ENCODE measurements at places on chromosomes 2 and 18. TPM values are rescaled to one million over a fixed set of nuclear protein-coding genes. Genes with fewer than 3 reads are reported as not detected.

Gene THSD7B
- total RNA-seq: 1.4 TPM

Gene SRSF7
- 65.2 TPM for total RNA-seq

Gene SERPINB3
- total RNA-seq: 0.07 TPM

Gene C2orf66
- total RNA-seq: 0.59 TPM

Gene CDK15
- total RNA-seq: 1.5 TPM

Gene USP14
- 45.9 TPM for total RNA-seq

Gene KCNJ13
- total RNA-seq: not detected

Gene GALNT3
- 1.8 TPM for total RNA-seq

Gene TWIST2
- total RNA-seq: 20.7 TPM

Gene SCN9A
- 23.8 TPM for total RNA-seq

Gene ASTL
- not detected for total RNA-seq

Gene NMUR1
- 0.07 TPM for total RNA-seq

Gene NOL4
- total RNA-seq: not detected

Gene FEV
- not detected for total RNA-seq

Gene RAD51AP2
- total RNA-seq: not detected

Gene CTAGE1
- 0.07 TPM for total RNA-seq

Gene GALNT5
- 146 TPM for total RNA-seq

Gene C2orf81
- total RNA-seq: 3.5 TPM

Gene TYMS
- total RNA-seq: 22.9 TPM

Gene ANKRD30B
- total RNA-seq: 0.73 TPM

Gene CCDC141
- total RNA-seq: 0.53 TPM

Gene DCC
- total RNA-seq: not detected

Gene ARID5A
- 14.1 TPM for total RNA-seq

Gene KLHL14
- not detected for total RNA-seq

Gene ONECUT2
- total RNA-seq: not detected

Gene GALR1
- total RNA-seq: not detected

Gene POTEI
- not detected for total RNA-seq

Gene ZSCAN30
- 21.9 TPM for total RNA-seq

Gene NEUROD1
- total RNA-seq: not detected

Gene CETN1
- not detected for total RNA-seq

Gene ASB18
- not detected for total RNA-seq

Gene GKN1
- not detected for total RNA-seq

Gene TNFAIP6
- 10.0 TPM for total RNA-seq

Gene CXXC1
- 38.4 TPM for total RNA-seq

Gene METTL5
- total RNA-seq: 29.7 TPM

Gene LOXHD1
- total RNA-seq: not detected

Gene TTC27
- 25.6 TPM for total RNA-seq

Gene RAB17
- total RNA-seq: 0.83 TPM

Gene MC5R
- total RNA-seq: not detected

Gene HOXD3
- total RNA-seq: 0.26 TPM

Gene PRSS56
- total RNA-seq: not detected

Gene CFC1
- not detected for total RNA-seq

Gene ABCB6
- total RNA-seq: 69.9 TPM

All from smooth muscle cell of the pulmonary artery (primary cell).